Uterus (tissue), 4 donors: ENCODE measurements at places on chromosomes 4 and X. TPM values are rescaled to one million over a fixed set of nuclear protein-coding genes. Genes with fewer than 3 reads are reported as not detected.
A peak's percentile ranks its signal among the peaks of the same experiment; 100 is the strongest.

- peak; percentile 78 for DNase-seq
Observed at GRCh38 chr4:73257234-73257633, 1.4 kb downstream of the ANKRD17 start.

DNA sequence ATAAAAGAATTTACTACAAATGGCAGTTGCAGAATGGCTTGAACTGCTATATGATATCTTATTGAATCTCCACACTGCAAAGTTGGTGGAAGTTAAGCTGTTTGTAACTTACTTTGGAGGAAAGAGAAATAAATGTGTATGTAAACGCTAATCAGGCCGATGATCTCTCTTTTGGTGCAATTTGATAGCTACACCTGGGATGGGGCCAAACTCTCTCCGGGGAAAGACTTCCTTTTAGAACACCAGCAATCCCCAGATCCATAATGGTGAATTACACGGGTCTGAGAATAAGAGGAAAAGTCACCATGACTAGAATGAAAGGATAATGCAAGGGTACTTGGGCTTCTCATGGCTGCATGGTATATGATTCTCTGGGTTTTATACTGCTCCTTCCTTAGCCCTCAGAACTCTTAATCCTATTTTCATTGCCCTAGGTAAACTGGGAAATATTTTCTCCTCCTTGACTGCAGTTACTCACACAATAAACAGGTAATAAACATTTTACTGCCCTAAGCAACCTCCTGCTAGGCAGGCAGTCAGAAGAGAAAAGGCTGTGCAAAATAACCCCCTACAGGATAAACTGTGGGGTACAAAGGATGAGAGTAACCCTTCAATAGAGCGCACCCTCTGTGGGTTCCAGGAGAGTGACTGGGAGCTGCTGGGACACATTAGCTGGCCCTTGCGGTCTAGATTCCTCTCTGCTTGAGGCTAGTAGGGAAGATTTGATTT is 109.3 kb downstream of the MGST2 start:
- no peak for DNase-seq

GRCh38 chr4:108601106-108601505 is 19.3 kb upstream of the RPL34 start:
- no peak for DNase-seq

DNA sequence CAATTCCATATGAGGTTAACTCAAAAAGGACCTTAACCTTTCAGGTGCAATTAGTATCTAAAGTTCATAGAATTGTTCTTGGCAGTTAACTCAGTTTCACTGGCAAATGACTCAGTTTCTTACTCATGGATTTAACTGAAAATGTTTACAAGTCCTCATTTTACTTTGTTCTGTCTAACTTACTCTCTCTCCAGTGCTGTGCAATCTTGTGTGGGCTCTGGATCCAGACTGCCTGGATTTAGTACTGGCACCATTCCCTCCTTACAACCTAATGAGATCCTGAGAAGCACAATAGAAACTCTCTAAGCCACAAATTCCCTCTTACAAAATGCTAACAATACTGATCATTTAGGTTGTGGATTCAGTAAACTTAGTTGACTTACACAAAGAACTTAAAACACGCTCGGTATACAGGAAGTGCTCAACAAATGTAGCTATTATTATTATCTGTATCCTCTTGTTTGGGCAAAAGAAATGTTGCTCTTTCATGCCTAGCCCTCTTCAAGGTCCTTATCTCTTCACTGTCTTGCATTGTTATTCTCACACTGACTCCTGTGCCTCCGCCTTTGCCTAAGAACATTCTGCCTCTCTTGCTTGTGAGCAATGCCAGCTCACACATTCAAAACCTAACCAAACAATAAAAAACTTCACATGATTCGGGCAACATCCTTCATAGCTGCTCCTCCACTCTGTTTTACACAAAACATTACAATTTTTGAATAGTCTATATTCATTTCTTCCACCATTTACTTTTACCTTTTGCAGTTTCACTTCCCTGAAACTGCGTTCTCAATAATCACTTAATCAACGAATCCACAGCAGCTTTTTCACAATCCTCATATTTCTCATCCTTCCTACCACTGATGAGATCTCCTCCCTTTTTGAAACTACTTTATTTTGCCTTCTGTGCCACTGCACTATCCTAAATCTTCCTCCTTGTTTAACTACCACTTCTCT is 91.8 kb downstream of the PDE5A start:
- no peak for DNase-seq

GRCh38 chr4:122000849-122001248 is 49.0 kb upstream of the TRPC3 start:
- DNase-seq, result no peak

DNA sequence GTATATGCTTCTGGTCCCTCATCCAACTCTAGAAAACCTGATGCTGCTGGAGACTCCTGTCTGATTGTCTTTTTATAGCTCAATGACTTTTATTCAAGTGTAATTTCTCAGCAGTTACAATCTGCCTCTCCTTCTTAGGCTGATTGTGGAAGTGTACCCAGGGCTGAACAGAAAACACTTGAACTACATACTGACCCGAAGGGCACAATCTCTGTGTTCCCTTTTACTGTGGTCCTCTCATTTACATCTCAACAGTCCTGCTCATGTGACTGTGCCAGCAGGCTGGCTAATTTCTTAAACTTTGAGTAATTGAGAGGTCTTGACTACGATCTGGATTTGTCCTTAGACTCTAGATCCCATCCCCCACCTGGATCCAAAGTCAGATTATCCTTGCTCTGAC is 863.4 kb downstream of the PDHA2 start:
- no peak for DNase-seq

GRCh38 chrX:26522501-26522900 is 306.5 kb downstream of the MAGEB5 start:
- no peak for DNase-seq

DNA sequence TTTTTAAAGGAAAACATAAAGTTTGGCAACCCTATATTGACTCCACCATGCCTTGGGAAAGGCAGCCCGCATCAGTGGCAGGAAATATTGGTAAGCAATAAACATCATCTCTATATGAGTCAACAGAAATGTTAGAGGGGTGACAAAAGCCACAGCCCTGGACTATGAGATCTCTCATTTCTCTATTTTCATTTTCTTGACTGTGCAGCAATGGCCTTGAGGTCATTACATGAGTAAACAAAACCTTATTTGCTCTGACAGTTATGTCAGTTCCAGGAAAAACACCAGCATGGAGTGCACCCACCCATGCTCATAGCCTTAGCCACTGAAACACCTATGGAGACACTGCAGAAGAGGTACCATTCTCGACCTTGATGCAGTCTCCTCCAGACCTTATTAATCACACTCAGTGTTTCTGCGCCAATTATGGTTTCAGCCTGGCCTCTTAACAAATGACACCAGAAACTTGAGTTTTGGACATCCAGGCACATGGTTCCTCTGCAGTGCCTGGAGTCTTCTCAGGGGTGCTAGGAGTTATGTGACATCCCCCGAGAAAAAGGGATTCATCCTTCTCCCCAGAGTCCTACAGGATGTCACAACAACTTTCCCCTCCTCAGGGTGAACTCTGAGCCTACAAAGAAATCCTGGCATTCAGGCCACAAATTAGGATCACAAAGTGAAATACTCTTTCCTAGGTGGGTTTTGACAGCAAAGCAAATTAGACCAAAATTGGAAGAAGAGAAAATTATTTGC is 16.0 kb upstream of the HPGD start:
- no peak for DNase-seq

GRCh38 chrX:51917604-51918003 is 24.2 kb downstream of the MAGED1 start:
- no peak for DNase-seq

DNA sequence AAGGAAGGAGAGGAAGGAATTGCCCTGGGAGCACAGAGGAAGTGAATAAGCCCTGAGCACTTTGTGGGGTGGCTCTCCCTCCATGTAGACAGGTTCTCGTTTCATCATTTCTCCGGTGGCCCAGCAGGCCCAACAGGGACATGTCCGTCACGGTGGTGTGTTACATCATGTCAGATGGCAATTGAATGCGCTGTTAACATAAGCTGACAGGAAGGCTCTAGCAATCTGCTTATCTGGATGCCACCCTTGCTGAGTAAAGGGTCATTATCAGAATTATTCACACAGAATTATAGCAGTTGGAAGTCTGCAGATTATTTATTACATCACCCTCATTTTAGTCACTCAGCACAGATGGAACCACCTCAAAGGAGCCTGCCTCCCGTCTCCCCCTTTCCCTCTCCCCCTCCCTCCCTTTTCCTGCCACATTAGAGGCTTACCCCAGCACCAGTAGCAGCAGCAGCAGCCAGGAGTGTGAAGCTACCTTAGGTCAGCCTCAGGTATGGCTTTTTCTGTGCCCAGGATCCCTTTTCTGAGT is 124.3 kb upstream of the TRIM2 start:
- no peak for DNase-seq

DNA sequence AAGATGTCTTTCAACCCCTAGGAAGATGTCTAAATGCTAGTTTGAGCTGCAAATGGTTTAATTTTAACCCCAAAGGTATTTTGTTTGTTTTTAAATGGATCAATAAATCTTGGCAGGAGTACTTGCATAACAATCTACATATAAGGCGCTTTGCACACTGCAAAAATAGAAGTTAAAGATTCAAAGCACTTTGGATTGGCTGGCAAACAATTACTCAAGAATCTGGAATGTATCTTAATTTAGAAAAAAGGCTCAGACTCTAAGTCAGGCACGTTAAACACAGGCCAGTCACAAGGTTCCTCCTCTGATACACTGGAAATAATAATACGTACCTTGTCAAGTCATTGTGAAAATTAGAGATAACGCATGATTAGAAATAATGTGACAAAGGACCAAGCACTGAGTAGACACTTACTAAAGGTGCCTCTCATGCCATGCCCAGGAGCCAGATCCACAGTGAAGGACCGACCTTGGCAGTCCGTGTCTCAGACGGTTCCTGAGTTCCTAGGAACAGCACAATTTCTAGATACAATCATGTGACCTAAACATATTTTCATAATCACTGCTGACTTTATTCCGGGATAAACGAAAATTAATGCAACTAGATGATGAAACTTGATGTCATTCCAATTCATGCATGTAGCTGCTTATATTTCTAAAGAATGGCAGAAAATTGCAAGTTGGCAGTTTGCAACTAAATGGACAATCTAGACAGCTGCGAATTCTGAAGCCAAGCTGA is 49.6 kb downstream of the PROM1 start:
- DNase-seq, result no peak

DNA sequence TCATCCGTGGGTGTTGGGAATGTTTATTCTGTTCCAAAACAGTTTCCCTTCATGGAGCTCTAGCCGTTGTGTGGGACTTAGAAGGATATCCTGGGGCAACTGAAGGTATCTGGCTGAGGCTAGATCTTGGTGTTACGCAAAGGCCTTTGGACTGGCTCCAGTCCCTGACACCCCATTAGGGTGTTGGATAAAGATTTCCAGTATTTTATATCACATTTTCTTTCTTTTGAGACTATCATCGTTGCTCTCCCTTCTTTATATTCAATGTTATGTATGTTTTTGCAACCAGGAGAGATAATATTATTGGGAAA is 103.0 kb downstream of the TECRL start:
- no peak for DNase-seq

DNA sequence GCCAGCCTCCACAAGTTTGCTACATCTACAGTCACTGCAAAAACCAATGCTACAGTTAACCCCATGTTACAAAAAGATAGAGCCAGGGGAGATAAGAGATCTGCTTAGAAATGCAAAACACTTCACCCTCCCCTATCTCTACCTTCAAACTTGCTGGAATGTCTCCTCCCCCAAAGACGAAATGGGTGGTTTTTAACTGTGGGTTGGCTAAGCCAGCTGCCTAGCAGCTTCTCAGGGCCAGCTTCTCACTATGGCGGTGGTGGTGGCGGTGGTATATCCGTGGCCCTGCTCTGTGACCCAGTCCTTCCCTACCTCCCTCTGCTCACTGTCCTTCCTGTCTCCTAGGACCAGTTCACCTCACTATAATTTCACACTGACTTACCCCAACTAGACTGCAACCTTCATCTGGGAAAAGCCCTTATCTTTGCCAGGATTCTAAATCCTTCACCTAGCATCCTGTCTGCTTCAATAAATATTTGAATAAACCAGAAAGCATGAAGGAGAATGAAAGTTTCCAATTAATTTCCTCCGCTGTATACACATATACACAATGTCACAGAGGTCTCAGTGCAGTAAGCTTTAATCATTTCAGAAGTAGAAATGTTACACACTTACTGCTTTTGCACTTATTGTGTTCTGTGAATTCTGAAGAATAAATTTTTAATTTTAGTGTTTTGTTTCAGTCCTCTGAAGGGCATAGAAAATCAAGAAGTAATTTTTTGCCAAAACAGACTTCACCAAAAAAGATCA is 46.3 kb downstream of the SH3KBP1 start:
- DNase-seq, result no peak

The TSPYL2 gene
- 34.3 TPM for total RNA-seq

The USP17L28 gene
- total RNA-seq, result not detected

The MAGEB2 gene
- not detected for total RNA-seq

The CXCL13 gene
- not detected for total RNA-seq

The GPC4 gene
- total RNA-seq, result 5.9 TPM

The FHDC1 gene
- total RNA-seq, result 0.88 TPM
